A673 (cell line): ENCODE measurements at places on chromosomes 5 and 9.
A peak's percentile ranks its signal among the peaks of the same experiment; 100 is the strongest.

DNA sequence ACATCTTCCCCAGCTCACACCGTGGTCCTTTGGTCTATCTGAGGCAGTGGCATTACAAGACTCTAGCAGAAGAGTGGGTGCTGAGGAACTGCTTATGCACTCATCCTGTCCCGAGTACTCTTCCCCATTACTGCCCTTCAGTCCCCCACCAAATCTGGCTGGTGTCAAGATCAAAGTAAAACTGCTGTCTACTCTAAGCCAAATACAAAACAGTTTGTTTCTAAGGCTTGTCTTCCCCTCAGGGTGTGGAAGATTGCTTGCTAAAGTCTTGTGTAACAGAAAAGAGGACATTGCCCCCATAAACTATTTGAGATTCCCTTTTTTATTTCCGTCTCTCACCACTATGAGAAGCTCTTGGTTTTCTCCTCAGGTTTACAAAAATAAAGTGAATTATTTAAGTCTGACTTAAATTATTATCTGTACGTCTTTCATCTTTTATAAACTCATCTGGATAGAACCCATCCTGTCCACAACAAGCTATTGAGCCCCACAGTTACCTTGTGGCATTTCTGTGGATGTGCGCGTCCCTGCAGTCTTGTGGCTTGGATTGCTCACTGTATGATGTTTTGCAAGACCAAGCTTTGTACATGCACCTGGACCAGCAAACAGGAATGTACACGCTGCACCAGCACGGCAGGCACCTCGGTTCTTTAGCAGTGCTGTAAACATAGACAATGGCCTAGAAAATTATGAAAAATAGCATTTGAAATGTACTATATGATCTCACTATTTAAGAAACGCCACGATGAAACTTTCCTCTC lies 61.0 kb downstream of the CYSTM1 start:
- no peak for DNase-seq
- no peaks in the 10 kb centered on the region for H3K36me3 ChIP-seq
- H3K27me3 ChIP-seq: no peaks in the 10 kb centered on the region
- H3K4me1 ChIP-seq: peaks cover 8% of the 10 kb centered on the region
- no peak overlapping the region for H3K27ac ChIP-seq

DNA sequence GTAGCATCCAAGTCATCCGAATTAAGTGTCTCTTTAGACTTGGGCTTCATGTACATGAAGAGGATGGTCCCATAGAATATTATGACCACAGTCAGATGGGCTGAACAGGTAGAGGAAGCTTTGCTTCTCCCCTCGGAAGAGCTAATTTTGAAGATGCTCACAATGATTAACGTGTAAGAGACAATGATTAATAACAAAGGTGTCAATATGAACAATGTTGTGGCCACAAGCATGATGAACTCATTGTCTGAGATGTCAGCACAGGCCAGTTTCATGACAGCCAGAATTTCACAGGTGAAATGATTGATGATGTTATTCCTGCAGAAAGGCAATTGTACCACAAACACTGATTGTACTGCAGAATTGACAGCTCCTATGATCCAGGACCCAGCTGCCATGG lies 626 bp downstream of the OR13C2 start:
- H3K4me3 ChIP-seq: no peak overlapping the region
- no peaks in the 10 kb centered on the region for H3K36me3 ChIP-seq
- H3K27me3 ChIP-seq: no peaks in the 10 kb centered on the region
- DNase-seq: no peak

GRCh38 chr5:181197326-181197951 lies 7.6 kb downstream of the TRIM7 start:
- no peaks in the 10 kb centered on the region for H3K36me3 ChIP-seq
- H3K27ac ChIP-seq: no peak overlapping the region
- DNase-seq: no peak
- no peak overlapping the region for H3K4me3 ChIP-seq

DNA sequence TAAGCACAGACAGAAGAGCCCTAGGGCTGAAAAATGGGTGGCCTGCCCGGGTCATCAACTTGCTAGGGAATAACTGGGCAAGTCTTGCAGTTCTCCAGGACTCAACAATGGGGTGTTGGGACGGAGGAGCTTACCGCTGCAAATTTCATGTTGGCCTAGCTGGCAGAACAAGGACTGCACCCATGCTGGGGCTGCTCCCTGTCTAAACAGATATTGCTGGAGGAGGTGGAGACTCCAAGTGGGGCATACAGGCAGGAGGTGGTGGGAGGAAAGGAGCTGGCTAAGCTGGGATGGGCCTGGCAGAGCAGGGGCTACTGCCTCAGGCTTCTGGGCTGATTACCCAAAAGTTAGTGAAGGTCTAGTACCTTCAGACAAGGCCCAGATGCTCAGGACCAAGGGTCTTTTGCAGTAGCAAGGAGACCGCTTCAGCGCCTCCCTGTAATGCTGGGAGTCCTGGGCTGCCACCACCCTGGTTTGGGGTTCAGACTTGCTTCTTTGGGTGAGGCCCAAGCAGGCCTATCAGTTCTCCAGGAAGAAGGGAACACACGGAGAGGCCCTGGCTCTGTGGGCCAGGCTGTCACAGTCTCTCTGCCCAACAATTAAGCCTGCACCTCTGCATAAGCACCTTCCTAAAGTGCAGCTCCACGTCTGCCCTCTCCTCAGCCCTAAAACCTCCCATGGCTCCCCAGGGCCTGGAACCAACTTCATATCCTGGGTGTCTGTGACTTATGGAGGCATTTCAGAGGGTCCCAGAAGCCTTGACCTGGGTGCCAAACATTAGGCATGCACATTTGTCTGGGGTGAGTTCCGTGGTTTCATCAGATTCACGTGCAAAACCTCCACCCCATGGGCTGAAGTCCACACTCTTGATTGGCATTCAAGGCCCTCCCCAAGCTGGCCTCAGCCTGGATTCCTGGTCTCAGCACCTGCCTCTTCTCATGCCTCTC lies 24.2 kb upstream of the KIF12 start:
- no peak overlapping the region for H3K4me3 ChIP-seq
- no peaks in the 10 kb centered on the region for H3K27me3 ChIP-seq
- H3K36me3 ChIP-seq: no peaks in the 10 kb centered on the region

DNA sequence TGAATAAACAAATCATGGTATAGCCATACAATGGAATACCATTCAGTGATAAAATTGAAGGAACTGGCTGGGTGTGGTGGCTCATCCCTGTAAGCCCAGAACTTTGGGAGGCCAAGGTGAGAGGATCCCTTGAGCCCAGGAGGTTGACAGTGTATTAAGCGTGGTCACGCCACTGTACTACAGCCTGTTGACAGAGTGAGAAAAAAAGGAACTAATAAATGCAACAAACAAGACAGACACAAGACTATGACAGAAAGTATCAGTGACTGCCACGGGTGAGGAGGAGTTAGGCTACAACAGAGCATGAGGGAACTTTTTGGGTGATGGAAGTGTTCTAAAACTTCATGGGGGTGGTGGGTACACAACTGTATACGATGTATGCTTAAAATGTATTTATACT lies 2.2 kb downstream of the FNIP1 start:
- H3K4me3 ChIP-seq: no peak overlapping the region
- no peak for DNase-seq
- peaks cover 13% of the 10 kb centered on the region for H3K4me1 ChIP-seq
- H3K27ac ChIP-seq: no peak overlapping the region
- H3K27me3 ChIP-seq: no peaks in the 10 kb centered on the region
- no peaks in the 10 kb centered on the region for H3K36me3 ChIP-seq

DNA sequence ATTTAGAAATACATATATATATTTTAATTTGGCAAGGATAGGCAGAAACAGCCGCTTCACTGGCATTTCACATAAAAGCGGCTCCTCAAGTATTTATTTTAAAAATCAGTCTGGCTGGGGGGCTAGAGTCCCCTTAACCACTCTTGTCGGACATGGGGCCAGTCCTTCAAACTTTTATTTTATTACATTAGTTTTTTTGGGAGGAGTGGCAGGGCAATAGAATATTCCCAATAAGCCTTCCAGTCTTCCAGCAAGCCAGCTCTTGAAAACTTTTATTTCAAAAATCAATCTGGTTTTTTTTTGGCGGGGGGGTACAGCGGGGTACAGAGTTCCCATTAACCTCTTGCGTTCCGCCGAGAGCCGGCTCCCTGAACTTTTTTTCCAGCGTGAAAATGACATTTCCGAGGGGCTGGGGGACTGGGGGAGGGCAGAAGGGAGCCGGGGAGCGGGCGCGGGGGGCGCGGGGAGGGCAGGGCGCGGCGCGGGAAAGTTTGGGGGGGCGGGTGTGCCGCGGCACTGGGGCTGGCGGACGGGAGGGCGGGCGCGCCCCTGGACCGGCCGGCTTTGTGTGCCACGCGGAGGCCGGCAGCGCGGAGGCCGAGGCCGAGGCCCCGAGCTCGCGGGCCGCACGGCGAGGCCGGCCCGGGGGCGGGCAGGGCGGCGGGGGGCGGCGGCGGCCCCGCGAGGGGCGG lies 504 bp upstream of the ZNF618 start:
- H3K27ac ChIP-seq: no peak overlapping the region
- H3K27me3 ChIP-seq: no peaks in the 10 kb centered on the region
- DNase-seq: peak; percentile 39
- H3K4me3 ChIP-seq: peak overlapping the region; percentile 50
- peaks cover 14% of the 10 kb centered on the region for H3K4me1 ChIP-seq
- H3K36me3 ChIP-seq: no peaks in the 10 kb centered on the region

GRCh38 chr5:128825826-128826225 lies 139.5 kb upstream of the SLC27A6 start:
- H3K36me3 ChIP-seq: no peaks in the 10 kb centered on the region
- H3K4me3 ChIP-seq: no peak overlapping the region
- DNase-seq: no peak
- H3K27ac ChIP-seq: no peak overlapping the region
